Left ventricle myocardium superior (tissue), 1 donor: ENCODE measurements at places on chromosomes 5 and 9. TPM values are rescaled to one million over a fixed set of nuclear protein-coding genes. Genes with fewer than 3 reads are reported as not detected.

Gene CDC20B
- not detected for total RNA-seq

Gene OR2S2
- not detected for total RNA-seq

Gene SGCD
- 76.9 TPM for total RNA-seq

DNA sequence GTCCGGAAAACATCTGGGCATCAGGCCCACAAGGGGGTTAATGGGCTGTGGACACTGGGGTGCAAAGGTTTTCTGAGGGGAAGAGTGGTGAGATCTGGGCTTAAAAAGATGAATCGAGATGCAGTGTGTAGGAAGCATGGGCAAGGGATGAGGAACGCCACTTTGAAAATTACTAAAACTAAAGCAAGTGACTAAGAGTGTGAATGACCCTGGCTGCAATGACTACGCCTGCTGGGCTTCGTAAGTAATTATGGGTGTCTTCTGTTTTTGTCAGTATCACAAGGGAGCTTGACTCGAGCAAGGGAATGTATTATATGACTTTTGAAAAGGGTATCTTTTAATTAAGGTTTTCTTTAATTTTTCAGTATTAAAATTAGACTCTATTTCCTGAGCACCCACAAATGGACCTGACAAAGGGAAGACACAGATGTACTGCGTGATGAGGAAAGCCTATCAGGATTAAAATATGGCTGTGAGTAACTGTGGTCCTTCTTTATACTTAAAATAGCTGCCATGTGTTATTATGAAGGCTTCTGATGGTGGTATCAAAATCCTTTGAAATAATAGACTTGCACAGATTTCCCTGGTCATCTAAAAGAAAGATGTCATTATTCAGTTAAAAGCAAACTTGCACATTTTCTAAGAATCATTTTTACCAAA, 4.2 kb downstream of the CTXN3 start:
- DNase-seq = no peak

DNA sequence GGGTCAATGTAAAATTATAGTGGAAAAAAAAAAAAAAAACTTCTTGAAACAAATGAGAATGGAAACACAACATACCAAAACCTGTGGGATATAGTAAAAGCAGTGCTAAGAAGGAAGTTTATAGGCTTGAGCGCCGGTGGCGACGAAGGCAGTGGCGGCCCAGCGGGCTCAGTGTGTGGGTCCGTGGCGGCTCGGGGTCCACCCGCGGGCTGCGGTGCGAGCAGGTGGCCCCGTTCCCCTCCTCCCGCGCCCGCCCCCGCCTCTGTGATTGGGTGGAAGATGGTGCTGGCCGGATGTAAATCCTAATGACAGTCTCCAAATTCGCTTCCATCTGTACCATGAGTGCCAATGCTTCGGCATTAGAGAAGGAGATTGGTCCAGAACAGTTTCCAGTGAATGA, 57.5 kb upstream of the TLX3 start:
- no peak for DNase-seq

- DNase-seq = no peak
Measured at GRCh38 chr9:99008203-99008602, 64.5 kb downstream of the COL15A1 start.
